ENCODE measurements at places on chromosomes 5 and 9.
A peak's percentile ranks its signal among the peaks of the same experiment; 100 is the strongest.

DNA sequence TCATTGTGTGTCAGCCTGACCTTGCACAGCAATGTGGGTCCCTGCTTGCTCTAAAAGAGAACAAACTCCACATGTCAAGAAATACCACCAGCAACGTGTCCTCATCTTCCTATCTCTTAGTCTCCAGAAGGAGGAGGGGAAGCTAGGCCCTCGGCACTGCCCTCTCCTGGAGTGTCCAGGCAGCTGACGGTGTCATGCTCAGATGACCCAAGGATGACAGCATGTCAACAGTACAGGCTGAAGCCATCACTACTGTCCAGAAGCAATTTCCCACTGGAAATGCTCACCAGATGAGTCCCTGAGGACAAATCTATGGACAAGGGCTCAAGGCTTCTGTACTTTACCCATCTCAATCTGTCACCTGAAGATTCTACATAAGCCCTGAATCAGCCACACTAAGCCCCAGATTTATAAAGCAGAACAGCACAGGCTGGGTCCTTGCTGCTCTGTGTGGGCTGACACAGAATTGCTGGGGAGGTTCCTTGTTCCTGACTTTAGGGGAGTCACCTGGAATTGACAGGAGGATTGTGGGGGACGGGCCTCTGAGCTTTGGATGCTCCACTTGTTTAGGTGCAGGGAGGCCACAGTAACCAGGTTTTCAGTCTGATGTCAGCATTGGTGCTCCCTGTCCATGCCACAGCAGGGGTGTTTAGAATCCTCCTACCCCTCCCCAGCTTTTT, 210.2 kb downstream of the DAB2IP start:
- no peak for DNase-seq

GRCh38 chr5:134206627-134207160, 19.2 kb downstream of the PPP2CA start:
- no peak for DNase-seq

- DNase-seq: no peak
Observed at GRCh38 chr5:537098-537497, 12.8 kb upstream of the SLC9A3 start.

DNA sequence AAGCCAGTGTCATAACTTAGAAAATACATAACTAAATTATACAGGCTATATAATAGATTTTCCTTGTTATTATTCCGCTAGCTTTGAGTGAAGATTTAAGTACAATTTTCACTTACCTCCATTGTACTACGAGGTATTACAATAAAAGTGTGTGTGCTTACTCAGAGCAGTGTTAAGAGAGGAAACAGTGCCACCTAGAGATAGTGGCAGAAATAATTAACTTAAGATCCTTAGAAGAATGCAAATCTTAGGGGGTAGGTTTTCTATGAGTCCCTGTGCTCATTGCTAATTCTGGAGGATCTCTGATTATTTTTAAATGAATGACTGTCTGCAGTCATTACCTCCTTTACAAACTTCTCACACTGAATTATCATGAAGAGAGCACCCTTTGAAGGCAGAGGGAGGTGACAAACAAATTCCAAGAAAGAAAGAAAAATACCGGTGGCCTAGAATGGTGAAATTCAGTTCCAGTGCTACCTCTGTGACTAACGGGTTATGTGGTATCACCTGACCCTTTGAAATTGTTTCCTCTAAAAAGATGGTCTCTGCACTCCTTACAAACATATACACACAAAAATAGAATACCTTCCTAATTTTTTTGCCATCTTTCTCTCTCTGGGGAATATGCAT, 379.8 kb downstream of the TRIM36 start:
- DNase-seq: peak; percentile 69

GRCh38 chr5:92795633-92796032, 785.4 kb downstream of the NR2F1-AS1 start:
- DNase-seq: no peak

DNA sequence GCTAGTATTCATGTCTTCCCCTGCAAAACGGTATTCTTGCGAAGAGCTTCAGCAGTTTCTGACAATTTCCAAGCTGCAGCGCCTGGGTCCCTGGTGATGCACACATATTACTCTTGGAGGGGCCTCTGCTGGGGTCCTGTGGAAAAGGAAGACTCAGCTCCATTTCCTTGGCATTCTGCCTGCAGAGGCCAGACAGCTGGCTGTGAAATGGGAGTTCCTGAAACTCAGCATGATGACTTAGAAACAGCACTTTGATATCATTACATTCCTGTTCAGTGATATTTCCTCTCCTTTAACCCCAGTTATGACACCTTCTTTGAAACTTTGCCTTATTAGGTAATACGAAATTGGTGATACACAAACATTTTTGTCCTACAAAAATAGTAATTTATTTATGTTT, 98.5 kb downstream of the APBA1 start:
- DNase-seq: no peak

- no peak for DNase-seq
Observed at GRCh38 chr5:3317051-3317795, 278.4 kb upstream of the IRX1 start.

- peak; percentile 27 for DNase-seq
Observed at GRCh38 chr9:38025166-38025565, 43.9 kb downstream of the SHB start.

DNA sequence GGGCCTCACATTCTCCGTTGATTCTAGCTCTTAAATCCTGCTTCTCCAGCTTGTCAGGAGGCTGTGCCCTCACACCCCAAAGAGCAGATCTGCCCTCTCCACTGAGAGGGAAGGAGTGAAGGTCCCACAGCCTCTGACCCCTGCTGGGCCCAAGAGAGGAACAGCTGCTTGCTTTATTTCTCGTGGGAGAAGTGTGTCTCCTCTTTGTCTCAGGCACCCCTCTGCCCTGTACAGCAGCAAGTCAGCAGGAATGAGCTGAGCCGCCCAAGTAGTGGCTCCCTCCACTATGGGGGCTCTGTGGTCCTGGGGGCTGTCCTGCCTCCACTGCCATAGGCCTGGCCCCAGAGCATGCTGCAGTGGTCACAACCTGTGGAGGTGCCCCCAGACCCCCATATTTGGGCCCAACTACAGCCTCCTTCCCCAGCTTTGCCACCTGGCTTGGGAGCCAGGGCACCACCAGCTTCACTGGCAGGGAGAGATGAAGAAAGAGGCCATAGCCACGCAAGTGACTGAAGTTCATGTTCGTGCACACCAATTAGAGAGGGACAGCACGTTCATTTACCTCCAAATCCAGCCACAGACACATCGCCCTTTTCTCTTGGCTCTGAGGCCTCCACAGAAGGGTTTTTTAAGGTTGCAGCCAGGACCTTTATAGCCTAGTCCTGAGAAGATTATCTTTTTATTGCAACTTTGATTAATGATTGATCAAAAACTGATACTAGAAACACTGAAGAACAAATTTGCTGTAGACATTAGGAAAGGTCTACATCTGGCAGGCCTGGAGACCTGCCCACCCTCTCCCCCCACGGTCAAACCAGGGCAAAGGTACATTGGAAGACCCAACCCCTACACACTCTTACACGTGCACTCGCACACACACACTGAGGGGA, 27.5 kb downstream of the IRF1 start:
- DNase-seq: no peak

- no peak for DNase-seq
Observed at GRCh38 chr9:115445655-115446054, 327.7 kb upstream of the TNC start.

GRCh38 chr9:34983209-34983608, 6.3 kb upstream of the DNAJB5 start:
- no peak for DNase-seq

DNA sequence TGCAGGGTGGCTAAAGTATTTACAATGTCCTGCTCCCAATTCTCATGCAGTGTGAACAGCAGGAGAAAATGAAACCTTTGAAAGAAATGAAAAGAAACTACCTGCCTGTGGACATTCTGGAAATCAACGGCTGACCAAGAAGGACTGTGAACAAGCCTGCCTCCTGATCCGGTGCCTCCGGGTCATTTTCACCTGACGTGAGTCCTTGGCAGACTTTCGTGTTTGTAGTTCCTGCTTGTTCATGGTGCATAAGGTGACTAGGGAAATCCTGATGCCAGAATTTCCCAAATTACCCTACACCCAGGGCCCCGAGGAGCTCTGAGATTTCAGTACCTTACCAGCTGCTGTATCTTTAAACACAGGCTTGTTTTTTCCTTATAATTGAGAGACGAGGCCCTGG, 317.5 kb downstream of the TLE1 start:
- DNase-seq: no peak

GRCh38 chr5:122415030-122415800, 103.2 kb downstream of the SNCAIP start:
- peak; percentile 33 for DNase-seq

- DNase-seq: no peak
Observed at GRCh38 chr5:154518438-154518867, 40.4 kb upstream of the HAND1 start.

GRCh38 chr9:134743853-134744252, 102.2 kb downstream of the COL5A1 start:
- no peak for DNase-seq

GRCh38 chr9:70438341-70438928, 24.0 kb upstream of the KLF9 start:
- DNase-seq: no peak

- DNase-seq: no peak
Observed at GRCh38 chr5:69261034-69261433, 26.3 kb downstream of the CDK7 start.

DNA sequence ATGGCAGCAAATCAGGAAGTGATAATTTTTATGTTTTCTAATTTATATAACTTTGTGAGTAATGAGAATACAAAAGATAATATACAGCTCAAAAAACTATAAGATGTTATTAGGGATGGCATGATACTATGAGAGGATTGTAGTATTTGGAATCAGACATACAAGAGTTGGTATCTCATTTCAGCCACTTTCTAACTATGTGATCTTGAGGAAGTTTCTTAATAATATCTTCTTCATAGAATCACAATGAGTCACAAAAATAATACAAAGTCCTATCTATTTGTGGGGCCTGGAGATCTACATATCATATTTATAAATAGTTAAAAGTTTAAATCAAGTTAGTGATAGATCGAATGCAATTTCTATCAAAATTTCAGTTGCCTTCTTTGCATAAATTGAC, 23.7 kb upstream of the TMED7 start:
- DNase-seq: no peak

DNA sequence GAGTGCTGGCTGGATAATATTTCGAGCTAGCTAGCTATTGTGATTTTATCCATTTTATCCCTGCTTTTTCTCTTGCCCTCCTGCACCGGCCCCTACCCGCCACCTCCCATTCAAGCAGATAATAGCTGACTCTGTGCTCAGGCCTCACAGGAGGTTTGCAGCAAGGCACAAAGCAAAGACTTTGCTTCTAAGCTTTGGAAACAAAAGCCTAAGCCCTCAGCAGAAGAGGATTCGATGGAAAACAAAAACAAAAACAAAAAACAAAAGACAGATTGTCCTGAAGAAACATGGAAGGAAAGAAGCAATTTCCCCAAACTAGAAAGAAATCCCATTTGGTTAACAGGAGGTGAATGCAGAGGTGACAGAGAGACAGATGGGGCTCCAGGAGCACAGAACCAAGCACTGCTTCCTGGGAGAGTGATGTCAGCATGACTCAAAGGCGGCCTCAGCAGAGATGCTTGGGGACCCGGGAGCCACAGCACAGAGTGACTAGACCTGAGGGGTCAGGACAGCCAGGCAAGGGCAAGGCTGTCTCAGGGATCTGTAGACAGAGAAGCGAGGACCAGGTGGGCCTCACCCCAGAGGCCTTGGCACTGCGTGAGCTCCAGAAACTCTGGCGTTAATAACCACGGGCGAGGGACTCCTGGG, 28.4 kb downstream of the MTX3 start:
- no peak for DNase-seq

All from NCI-H1092 treated with DMSO at 0.1 percent for 48 hours (cell line).